ENCODE measurements at places on chromosomes 16 and 17. TPM values are rescaled to one million over a fixed set of nuclear protein-coding genes. Genes with fewer than 3 reads are reported as not detected.

The KAT8 gene
- 51.3 TPM for total RNA-seq

The KNOP1 gene
- total RNA-seq: 11.0 TPM

The SLC52A1 gene
- not detected for total RNA-seq

The HS3ST4 gene
- total RNA-seq: not detected

The MAPT gene
- 5.7 TPM for total RNA-seq

The KRT33A gene
- not detected for total RNA-seq

The MARVELD3 gene
- total RNA-seq: not detected

The ENPP7 gene
- not detected for total RNA-seq

The ACE gene
- 16.3 TPM for total RNA-seq

The RSKR gene
- 10.1 TPM for total RNA-seq

DNA sequence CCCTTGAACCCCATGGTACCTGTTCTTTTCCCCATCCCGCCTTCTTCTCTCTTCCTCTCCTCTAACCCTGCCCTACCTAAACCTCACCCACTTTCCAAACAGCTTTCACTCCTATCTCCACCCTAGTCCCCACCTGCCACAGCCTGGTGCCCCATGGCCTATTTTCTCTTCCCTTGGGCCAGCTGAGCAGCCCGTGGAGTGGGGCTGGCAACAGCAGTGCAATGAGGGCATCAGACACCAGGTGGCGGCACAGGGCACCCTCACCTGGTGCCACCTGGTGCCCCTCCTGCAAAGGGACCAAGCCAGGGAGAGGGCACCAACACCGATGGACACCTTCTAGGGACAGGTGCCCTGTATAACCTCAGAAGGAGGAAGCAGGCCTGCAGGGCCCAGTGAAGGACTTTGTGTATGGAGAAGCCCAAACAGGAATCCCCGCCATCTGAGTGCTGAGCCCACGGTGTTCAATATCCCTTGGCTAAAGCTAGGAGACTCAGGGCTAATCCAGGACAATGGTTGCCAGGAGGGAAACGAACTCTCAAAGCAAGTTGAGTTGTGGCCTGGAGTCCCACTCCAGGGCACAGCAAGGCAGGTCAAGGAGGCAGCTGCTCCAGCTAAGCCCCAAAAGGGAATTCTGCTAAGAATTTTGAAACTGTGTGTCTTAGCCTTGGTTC is 4.0 kb upstream of the ABCC3 start:
- DNase-seq: no peak

GRCh38 chr16:23534868-23535860 is 22.0 kb downstream of the EARS2 start:
- DNase-seq: no peak

DNA sequence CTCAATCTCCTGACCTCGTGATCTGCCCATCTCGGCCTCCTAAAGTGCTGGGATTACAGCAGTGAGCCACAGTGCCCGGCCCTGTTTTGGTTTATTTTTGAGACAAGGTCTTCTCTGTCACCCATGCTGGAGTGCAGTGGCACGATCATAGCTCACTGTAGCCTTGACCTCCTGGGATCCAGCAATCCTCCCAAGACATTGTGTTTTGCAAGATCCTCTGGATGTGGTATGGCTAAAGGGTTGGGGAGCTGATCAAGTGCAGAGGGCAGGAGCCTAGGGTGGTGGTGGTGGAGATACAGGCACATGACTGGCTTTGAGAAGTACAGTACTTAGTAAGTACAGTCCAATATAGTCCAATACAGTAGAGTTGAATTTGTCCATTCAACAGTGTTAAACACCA is 16.6 kb upstream of the TNS4 start:
- peak; percentile 9 for DNase-seq

DNA sequence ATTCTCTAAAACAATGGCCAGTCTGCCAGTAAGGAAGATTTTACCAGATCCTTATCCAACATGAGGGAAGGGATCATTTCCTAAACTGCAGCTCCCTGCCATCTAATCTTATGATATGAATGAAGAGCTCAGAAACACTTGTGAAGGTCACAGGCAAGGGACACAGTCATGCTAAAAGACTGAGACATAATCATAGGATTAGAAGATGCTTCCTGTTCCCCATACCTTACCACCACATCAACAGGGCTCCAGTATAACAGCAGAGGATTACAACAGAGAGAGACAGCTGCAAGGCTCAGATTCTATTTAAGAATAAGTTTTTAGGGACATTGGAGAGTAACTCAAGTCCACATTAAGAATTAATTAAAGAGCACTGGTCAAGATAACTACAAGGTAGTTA is 93.3 kb downstream of the BRIP1 start:
- no peak for DNase-seq

- DNase-seq: no peak
Observed at GRCh38 chr17:63345611-63346010, 100.5 kb downstream of the CYB561 start.

DNA sequence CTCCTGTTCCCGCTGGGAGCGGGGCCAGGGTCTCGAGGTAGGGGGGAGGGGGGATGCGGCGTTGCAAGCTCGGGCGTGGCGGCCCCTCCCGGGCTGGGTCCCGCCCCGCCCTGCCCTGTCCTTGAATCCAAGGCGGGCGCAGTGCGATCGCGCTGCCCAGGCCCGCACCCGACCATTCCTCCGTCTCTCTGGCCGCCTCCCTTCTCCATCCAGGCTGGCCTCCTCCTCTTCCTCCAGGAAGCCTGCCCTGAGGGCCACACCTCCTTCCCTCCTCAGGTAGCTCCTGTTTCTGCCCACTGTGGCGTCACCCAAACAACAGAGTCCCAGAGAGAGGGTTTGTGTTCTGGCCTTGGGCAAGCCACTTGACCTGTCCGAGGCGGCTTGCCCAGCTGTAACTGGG is 43.0 kb upstream of the TAC4 start:
- no peak for DNase-seq

DNA sequence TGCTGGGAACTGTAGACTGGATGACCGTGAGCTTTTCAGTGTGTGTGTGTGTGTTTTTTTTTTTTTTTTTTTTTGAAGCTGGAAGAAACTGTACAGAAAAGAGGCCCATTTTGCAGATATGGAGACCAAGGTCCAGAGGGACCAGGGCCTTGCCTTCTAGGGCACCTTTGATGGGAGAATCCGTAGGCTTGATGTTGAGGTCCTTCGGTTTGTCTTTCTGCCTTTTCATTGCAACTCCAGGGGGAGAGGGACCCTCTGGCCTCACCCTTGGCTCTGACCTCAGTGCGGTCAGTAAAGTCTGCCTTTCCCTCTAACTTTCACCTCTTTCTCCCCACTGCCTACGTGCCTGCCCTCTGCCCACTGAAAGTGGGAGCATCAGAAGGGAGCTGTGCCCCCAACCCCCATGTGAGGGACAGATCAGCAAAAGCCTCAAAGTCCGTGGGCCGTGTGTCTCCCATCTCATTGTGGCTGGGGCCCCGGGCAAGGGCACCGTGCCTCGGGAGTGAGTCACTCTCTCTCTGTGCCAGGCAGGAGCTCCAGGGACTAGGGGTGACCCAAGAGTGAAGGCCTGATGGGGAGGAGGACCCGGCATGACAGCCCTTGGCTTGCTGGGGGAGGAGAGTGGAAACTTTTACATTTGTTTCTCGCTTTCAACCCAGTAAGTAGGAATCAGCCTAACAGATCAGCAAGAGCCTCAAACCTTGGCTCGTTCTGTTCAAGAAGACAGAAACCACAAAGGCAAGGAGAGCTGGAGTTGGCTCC is 123.6 kb downstream of the CMIP start:
- DNase-seq: no peak

DNA sequence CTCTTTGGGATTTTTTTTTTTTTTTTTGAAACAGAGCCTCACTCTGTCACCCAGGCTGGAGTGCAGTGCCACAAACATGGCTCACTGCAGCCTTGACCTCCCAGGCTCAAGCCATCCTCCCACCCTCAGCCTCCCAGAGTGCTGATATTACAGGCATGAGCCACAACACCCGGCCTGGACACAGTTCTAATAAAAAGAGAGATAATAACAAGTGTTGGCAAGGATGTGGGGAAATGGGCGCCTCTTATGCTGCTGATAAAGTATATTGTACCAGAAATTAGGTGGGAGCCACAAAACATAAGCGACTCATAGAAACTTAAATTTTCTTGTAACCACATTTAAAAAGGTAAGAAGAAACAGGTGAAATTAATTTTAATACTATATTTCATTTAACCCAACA is 50.4 kb upstream of the FA2H start:
- no peak for DNase-seq

- DNase-seq: no peak
Observed at GRCh38 chr17:30086896-30087295, 29.7 kb upstream of the NSRP1 start.

DNA sequence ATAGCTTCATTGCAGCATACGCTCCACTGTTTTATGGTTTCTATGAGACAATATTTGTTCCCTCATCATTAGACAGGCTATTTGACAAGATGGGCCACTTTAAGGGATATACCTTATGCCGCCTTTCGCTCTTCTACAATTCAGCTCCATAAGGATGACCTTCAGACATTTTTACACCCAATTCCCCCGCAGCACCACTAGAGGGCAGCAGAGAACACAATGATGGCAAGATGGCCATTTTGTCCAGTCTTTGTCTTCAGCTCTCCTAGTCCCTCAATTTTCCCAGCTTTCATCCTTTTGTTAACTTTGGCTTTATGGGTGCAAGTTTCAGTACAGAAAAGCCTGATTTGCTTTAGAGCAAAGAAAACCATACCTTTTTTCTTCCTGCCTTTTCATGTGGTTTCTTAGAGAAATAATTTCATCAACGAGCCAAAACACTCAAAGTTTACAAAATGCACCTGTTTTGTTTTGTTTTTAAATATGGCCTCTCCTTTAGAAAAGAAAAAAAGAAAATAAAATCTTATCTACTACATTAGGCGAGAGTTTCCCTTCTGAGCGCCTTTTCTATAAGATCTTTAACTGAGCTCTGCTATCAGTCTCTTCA is 355.3 kb downstream of the TOX3 start:
- DNase-seq: no peak

GRCh38 chr17:28646039-28646754 is 1.2 kb upstream of the BLTP2 start:
- DNase-seq: no peak

- DNase-seq: no peak
Observed at GRCh38 chr16:25031132-25031440, 15.9 kb upstream of the ARHGAP17 start.

GRCh38 chr16:9647981-9648701 is 534.1 kb downstream of the GRIN2A start:
- no peak for DNase-seq

GRCh38 chr17:8005967-8006730 is 3.7 kb downstream of the GUCY2D start:
- DNase-seq: no peak

GRCh38 chr16:81821436-81822128 is 42.5 kb downstream of the PLCG2 start:
- DNase-seq: no peak

- peak; percentile 90 for DNase-seq
Observed at GRCh38 chr17:47695429-47696376, 1.7 kb downstream of the TBKBP1 start.

DNA sequence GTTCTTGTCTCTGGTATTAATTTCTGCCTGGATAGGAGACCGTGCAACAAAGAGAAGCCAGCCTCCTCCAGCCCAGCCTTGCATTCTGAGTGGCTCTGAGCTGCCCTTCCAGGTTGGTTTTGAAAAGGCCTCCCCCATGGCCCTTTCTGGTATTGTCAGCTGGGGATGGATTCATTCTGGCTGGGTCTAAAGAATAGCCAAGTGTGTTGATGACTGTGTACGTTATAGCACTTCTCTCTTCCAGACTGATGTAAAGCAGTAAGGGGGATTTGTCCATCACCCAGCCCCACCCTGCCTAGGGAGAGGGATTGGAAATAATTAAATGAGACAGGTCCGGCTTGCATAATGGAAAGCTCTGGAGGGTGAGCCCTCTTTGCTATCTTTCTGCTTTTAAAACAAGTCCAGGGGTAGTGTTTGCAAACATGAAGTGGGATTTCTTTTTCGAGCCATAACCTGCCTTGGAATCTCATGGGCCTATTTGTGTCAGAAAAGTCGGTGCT is 146.4 kb downstream of the MSI2 start:
- no peak for DNase-seq

DNA sequence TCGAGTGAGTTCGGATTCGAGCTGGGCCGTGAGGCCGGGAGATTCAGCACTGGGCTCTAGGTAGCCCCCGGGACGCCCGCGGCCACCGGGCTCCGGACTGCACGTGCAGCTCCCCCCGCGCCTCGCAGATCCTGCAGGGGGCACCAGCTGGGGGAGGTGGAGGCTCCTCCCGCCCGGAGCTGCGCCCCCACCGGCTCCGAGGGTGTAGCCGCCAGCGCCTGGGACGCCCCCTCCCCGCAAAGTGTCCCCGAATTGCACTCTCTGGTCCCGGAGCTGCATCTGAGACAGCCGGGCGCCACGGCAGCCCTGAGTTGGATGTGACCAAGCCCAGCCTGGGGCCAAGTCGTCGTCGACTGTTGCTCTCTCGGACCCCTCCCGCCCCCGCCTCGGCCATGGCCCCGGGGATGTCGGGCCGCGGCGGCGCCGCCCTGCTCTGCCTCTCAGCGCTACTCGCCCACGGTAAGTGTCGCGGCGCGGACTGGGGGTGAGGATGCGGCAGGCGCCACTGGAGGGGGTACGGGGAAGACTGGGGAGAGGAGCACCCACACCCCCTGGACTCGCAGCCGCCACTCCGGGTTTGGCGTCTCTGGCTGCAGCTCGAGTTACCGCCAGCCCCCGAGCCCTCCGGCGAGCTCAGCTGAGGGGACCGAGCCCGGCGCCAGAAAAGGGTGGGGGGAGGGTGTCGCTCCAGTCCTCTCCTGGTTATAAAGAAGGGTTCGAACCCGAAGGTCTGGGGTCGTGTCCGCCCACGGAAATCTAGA is 1.5 kb downstream of the TMEM132E start:
- peak; percentile 82 for DNase-seq

- DNase-seq: no peak
Observed at GRCh38 chr17:55238931-55239297, 25.8 kb upstream of the HLF start.

DNA sequence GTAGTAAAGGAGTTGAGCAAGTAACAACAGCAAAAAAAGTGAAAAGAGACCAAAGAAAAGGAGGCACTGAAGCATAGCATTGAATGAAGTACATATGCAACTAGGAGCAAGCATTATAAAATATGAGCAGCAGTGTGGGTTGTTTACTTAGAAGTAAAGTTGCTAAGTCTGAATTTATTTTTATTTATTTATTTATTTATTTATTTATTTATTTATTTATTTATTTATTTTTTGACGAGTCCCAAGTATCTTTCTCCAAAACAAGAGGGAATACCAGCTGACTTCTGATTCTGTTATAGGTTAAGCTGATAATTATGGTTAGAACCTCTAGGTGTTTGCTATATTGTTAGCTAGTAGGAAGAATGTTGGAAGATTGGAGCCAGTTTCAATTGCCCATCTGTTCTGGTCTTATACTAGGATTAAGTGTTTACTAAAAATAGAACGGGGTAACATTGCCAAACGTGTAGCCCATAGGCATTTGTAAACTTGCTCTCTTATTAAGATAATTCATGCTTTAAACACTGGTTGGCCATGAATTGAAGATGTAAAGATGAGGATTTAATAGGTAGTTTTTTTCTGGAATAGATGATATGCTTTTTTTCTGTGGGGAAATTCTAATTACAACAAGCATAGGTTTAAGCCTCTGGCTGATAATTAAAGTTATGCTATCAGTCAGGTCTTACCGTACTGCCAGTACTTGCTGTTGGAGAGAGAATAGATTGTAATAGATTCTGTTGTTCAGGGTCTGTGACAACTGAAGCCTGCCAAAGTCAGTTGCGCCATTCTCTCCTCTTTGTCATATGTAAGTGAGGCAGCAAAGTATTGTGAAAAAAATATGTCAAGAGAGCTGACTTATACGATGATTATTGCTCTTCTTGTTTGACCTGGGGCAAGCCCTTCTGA is 66.7 kb downstream of the PPM1E start:
- DNase-seq: no peak

GRCh38 chr17:40922239-40922638 is 15.2 kb downstream of the KRT23 start:
- peak; percentile 83 for DNase-seq

- peak; percentile 45 for DNase-seq
Observed at GRCh38 chr16:84396537-84397008, 28.2 kb downstream of the ATP2C2 start.

All from posterior vena cava (tissue), 2 donors.